ENCODE measurements at places on chromosomes 1 and 21.

DNA sequence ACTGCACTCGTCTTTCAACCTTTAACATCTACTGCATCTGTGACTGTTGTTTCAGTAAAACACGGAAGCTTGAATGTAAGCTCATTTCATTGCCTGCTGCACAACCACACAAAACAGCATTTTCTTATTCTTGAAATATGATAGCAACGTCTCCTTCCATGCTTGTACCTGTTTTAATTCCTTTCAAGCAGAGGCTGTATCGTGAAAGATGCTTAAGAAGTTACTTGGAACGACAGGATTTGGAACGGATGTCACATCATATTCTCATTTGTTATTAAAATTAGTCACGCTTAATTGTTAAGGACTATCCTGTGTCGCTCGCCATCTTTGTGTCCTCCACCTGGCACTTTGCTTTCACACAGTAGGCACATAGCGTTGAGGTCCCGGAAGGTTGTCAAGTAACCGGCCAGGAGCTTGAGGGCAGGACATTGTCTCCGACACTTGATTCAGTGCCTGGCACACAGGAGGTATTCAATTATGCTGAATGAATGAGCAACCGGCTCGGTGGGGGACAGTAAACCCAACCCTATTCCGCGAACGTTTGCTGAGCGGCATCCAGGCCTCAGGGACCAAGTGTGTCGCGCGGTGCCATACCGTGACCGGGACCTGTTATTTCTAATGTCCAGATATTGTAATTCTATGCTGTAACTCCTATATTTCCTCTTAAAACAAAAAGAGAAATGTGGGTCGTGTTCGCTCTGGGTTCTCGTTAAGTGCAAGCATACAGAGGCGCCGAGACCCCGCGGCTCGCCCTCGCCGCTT is 499 bp upstream of the SH3GLB1 start:
- DNase-seq = no peak

- DNase-seq = no peak
Observed at GRCh38 chr1:245807954-245808719, 653.4 kb downstream of the KIF26B start.

- no peak for DNase-seq
Observed at GRCh38 chr1:17798799-17799382, 43.8 kb downstream of the ACTL8 start.

DNA sequence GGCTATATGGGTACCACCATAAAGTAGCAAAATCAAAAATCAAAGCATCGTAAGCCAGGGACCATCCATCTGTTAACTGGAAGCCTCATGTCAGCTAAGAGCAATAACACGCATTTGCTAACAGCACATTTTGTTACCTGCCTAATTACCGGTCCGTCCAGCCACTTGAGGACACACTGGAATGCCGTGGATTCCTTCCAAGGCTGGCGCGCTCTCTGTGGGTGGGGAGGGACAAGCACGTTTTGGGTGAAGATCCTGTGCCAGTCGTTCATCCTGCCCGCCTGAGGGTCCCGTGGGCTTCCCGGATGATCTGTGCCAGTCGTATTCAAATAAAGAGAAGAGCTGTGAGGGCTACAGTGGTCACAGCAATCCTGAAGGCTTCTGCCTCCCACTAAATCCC is 6.2 kb downstream of the NPHP4 start:
- DNase-seq = no peak

DNA sequence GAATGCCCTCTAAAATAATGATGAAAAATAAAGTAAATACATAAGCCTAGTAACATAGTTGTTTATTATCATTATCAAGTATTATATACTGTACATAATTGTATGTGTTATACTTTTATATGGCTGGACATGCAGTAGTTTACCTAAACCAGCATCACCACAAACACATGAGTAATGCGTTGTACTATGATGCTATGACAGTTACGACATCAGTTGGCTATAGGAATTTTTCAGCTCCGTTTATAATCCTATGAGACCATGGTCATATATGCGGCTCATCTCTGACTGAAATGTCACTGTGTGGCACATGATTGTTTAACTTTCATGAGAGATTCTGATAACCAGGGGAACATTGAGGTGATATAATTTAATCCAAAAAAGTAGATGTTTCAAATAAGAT is 352.1 kb downstream of the ST6GALNAC3 start:
- no peak for DNase-seq

GRCh38 chr1:29964718-29965533 is 728.6 kb downstream of the PTPRU start:
- DNase-seq = no peak

- no peak for DNase-seq
Observed at GRCh38 chr21:28193189-28193588, 799.5 kb downstream of the LTN1 start.

DNA sequence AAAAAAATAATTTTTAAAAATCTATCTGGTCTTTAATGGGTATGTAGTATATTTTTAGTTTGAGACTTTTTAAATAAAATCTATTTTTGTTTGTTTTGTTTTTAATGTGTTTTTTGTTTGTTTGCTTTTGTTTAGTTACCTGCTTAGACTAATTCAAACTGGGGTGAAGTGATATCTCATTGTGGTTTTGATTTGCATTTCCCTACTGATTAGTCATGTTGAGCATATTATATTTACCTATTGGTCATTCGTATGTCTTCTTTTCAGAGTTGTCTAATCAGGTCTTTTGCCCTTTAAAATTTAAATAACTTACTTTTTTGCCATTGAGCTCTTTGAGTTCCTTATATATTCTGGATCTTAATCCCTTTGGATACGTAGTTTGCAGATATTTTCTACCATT is 20.3 kb downstream of the CD1B start:
- DNase-seq = no peak

GRCh38 chr21:43972850-43973633 is 39.1 kb upstream of the TRAPPC10 start:
- no peak for DNase-seq

- DNase-seq = no peak
Observed at GRCh38 chr1:15523104-15524020, 653 bp downstream of the CASP9 start.

DNA sequence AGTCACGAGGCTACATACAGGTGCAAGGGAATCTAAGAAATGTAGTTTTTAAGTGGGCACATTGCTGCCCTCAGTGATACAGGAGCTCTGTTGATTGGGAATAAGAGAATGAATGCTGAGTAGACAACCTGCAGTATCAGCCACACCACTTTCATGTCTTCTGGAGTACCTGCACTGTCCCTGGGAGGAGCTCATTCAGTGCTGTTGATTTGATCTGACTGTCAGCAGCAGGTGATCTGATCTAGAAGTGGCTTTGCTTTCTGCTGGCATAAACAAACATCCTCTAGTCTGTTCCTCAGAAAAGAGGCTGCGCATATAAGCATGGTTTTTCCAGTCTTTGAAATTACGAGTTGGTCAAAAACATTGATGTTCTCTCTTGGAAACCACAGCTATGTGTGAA is 35.5 kb upstream of the LRRC52 start:
- no peak for DNase-seq

GRCh38 chr1:31836638-31837037 is 20.8 kb upstream of the SPOCD1 start:
- no peak for DNase-seq

GRCh38 chr1:18962121-18962721 is 5.7 kb upstream of the IFFO2 start:
- no peak for DNase-seq

DNA sequence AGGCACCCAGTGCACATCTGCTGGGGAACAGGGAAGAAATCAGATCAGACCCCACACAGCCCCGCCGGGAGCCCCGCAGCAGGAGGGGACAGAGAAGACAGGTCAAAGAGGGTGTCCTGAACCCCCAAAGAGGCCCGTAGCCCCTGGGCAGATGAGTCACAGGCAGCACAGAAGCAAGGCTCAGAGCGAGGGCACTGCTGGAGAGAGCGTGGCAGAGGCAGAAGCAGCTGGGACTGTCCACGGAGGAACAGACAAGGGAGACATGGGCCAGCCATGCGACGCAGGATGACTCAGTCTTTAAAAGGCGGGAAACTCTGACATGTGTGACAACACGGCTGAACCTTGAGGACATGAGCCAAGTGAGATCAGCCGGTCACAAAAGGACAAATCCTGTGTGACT is 14.5 kb upstream of the PRDM16 start:
- no peak for DNase-seq

DNA sequence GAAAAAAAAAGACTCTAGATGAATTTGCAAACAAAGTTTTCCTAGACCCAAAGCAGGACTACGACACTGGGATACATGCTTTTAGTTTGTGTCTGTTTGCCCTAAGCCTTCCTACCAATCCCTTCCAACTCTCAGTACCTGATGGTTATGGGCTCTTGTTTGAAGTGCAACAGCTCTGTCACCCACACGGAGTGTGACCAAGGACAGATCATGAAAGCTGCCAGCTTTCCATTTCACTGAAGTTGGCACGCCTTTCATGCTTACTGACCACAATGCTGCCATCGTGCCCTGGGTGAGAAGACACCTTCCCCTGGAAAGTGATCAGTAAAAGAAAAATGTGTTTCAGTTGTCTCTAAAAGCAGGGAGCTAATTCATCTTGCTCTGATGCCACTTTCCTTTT is 312.5 kb upstream of the PTBP2 start:
- no peak for DNase-seq

- no peak for DNase-seq
Observed at GRCh38 chr1:163141556-163141955, 61.2 kb downstream of the RGS5 start.

GRCh38 chr1:77026640-77027039 is 159.4 kb downstream of the ST6GALNAC5 start:
- no peak for DNase-seq
